ENCODE measurements at places on chromosomes 5 and 9. TPM values are rescaled to one million over a fixed set of nuclear protein-coding genes. Genes with fewer than 3 reads are reported as not detected.

Gene PCDHB9
- not detected for total RNA-seq

Gene FREM1
- not detected for total RNA-seq

GRCh38 chr5:77483682-77484081 is 8.4 kb downstream of the WDR41 start:
- no peak for DNase-seq

GRCh38 chr5:8729437-8729836 is 816.4 kb downstream of the SEMA5A start:
- no peak for DNase-seq

Gene FAM153A
- total RNA-seq, result 27.3 TPM

GRCh38 chr9:113910036-113910639 is 34.0 kb downstream of the ZNF618 start:
- DNase-seq, result no peak

GRCh38 chr5:4639946-4640345 is 500.2 kb upstream of the ADAMTS16 start:
- DNase-seq, result no peak

- DNase-seq, result no peak
Measured at GRCh38 chr9:114037961-114038723, 40.0 kb downstream of the AMBP start.

Gene WDR38
- total RNA-seq, result not detected

DNA sequence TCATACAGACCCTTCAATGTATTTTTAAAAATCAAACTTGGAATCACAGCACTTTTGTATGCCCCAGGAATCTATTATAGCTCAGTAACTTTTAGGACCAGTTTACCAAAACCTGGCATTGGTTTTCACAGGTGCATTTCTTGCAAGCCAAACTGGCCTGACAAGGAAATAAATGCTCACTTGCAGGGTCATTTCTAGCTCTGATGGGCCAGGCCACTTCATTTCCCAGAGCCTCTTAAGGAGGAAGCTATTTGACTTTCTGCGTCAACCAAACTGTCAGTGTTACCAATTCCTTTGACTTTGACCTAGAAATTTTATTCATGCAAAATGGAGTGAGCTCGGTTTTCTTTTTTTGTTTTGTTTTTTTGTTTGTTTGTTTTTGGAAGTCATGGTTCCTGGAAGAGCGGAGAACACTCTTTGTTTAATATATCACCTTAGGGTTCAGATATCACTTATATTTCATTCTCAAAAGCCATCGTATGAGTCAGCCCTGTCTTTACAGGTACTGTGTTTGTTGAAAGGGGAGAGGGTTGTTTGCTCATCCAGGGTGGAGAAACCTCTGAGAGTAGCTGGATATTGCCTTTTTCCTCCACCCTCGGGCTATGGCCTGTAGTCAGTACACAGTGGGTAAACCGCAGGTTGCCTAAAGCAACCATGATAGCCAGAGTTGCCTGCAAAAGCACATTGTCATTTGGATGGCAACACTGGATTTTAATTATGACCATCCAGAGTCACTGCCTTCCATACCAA is 58.9 kb downstream of the GNA14 start:
- no peak for DNase-seq

Gene FOXD4L4
- total RNA-seq, result not detected
